ENCODE measurements at places on chromosomes 3 and 15. TPM values are rescaled to one million over a fixed set of nuclear protein-coding genes. Genes with fewer than 3 reads are reported as not detected.

Gene GLDN
- polyA plus RNA-seq = 10.3 TPM

Gene ZNF620
- polyA plus RNA-seq = 3.1 TPM

Gene CPN2
- 1.6 TPM for polyA plus RNA-seq

Gene KNG1
- polyA plus RNA-seq = not detected

Gene TMEM40
- 0.11 TPM for polyA plus RNA-seq

Data from ovary (tissue), 10 donors.